AML-193 (cell line): ENCODE measurements at places on chromosomes 2 and 18.
A peak's percentile ranks its signal among the peaks of the same experiment; 100 is the strongest.

DNA sequence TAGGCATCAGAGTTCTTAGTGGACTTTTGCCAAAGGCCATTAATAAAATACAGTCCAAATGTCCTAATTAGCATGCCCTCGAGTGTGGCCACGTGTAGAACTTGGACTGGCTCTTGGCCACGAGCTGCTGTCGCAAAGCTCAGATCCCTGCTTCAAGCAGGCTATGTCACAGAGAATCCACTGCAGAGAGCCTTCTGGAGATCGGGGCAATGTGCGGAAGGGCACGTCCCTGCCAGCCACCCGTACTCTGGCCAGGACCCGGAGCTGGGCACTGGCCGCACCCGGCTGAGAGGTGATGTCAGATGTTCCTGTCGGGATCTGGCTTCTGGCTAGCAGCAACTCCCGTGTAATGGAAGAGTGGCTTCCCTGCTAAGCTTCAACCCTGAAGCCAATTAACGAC is 432.7 kb upstream of the ID2 start:
- DNase-seq: no peak

DNA sequence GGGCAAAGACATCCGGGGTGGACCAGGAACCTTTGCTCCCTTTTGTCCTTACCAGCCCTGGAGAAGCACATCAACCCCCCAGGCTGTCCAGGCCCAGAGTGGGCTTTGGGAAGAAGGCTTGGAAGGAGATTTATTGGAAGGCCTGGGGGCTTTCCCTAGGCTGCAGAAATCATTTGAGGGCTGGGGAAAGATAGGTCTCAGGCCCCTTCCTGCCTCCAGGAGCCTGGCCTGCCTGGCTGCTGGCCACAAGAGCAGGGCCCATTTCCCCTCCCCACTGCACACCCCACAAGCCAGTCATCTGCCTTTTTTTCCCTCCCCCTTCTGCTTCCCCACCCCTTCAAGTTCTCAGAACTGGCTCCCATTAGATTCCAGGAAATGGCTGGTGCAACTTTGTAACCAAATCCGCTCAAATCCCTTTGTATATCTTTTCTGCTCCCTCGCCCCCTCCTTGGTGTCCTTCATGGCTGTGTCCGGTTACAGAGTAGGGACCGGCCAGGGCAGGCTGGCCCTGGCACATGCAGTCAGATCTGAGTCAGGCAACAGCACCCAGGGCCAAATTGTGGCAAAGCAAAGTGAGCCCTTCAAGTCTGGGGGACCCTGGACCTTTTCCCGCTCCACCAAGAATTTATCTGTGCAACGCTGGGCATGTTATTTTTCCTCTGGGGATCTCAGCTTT is 20.8 kb upstream of the TNP1 start:
- DNase-seq: no peak

GRCh38 chr2:84451579-84451978 is 7.5 kb downstream of the SUCLG1 start:
- no peak for DNase-seq

DNA sequence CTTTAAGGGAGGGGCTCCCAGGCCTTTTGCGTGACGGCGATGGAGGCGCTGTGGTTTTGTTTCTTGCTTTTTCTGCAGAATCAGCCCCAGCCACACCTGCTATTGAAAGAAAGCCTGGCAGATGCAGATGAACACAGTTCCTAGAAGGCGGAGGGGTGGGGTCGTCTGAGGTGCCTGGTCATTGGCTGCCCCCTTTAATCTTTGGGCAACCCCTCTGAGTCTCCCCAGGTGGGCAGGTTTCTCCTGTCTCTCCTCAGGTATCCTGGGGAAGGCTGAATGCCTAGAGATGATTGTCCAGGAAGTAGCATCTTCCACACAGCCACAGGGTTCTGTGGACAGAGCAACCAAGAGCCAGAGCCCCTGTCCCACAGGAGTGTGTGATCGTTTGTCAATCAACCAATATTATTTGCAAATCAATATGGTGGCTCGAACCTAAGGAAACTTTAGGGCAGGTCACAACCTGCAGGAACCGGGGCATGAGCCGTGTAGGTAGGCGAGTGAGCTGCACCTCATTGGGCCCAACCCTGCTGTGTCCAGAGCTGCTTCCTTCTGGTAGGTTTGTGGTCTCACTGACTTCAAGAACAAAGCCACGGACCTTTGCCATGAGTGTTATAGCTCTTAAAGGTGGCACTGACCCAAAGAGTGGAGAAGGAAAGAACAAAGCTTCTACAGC is 104.3 kb downstream of the NDUFA10 start:
- no peak for DNase-seq

- no peak for DNase-seq
Observed at GRCh38 chr2:105376010-105376409, 22.8 kb downstream of the FHL2 start.

GRCh38 chr2:189426886-189427285 is 14.4 kb upstream of the WDR75 start:
- no peak for DNase-seq

DNA sequence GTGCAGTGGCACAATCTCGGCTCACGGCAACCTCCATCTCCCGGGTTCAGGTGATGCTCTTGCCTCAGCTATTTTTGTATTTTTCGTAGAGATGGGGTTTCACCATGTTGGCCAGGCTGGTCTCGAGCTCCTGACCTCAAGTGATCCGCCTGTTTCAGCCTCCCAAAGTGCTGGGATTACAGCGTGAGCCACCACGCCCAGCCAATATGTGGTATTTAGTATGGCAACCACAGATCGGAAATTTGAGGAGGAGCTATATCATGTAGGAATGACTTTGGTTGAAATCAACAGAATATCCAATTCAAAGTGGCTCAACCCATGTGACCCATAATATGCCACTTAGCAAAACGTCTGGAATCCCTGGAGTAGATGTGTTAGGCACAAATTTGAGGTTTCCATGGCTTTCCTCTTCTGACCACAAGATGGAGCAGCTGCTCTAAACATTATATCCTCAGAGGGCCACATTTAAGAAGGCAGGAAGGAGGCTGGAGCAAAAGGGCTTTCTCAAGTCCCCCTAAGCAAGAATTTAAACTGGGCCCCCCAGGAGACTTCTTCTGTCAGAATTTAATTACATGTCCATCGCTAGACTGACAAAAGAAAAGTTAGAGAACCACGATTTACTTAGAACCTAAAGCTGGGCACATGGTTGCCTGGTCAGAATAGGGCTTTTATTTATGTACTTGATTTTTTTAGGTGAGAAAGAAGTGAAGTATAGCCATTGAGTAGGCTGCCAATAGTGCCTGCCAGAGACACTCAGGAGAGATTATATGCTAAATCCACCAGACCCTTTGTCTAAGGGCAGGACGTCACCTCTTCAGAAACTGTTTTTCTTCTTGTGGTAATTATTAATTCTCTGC is 49.6 kb upstream of the ITSN2 start:
- DNase-seq: peak; percentile 50

DNA sequence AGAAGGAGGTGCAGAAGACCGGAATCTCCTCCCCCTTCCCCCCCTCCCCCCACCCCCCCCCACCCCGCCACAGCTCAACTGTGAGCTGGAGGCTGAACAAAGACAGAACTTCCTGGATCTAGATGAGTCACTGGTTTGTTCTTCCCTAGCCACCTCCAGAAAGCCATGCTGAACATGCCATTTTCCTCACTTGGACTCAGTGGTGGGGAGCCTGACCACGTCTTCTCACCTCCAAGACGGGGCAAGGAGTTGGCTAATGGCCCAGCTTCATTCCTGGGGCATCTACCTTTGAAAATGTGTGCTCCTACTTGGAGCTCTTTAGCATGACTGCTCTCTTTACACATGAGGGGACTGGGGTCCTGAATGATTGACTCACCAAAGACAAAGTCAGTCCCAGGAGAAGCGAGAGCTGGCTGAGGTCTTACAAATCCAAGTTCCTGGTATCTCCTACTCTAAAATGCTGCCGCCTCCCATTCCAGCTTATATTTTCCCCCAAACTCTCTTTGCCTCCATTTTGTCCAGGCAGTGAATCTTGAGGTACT is 22.6 kb upstream of the FZD5 start:
- peak; percentile 70 for DNase-seq

GRCh38 chr18:26771524-26771923 is 94.0 kb downstream of the AQP4 start:
- peak; percentile 24 for DNase-seq

- no peak for DNase-seq
Observed at GRCh38 chr2:28475088-28475595, 20.7 kb upstream of the PLB1 start.

GRCh38 chr2:63790906-63791305 is 50.8 kb upstream of the UGP2 start:
- DNase-seq: no peak

DNA sequence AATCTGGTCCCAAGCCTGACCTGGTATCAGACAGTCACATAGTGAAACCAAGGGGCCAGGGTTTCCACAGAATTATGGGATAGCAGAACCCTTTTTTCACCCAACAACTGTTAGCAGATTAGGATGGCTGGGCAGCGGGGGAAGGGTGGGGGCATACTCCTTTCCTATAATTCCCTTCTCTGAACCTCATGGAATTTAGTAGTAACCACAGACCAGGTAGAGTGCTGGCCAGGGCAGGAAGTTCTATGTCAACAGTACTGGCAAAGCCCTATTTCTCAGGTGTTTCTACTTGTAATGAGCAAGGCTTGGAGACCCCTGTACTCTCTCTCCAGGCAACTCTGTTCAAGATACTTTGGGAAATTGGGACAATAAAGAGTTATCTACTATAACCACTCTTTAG is 174.6 kb downstream of the THADA start:
- no peak for DNase-seq

GRCh38 chr18:72283148-72283925 is 260.8 kb downstream of the CBLN2 start:
- DNase-seq: no peak

DNA sequence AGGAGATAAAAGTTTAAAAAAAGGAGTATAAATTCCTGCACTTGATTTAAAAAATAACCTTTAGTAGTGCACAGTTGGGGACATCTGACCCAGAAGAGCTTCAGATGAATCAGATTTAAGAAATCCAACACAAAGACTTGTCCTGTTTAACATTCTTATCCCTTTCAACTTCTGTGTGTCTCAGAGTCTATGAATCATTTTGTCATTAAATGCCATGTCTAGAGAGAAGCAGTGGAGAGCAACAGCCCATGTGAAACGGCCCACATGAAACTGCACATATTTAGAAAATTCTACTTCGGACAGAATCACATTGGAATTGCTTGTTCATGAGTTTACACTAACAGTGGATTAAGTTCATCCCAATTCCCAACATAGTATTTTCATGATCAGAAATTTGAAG is 278.6 kb downstream of the SLC8A1 start:
- no peak for DNase-seq

DNA sequence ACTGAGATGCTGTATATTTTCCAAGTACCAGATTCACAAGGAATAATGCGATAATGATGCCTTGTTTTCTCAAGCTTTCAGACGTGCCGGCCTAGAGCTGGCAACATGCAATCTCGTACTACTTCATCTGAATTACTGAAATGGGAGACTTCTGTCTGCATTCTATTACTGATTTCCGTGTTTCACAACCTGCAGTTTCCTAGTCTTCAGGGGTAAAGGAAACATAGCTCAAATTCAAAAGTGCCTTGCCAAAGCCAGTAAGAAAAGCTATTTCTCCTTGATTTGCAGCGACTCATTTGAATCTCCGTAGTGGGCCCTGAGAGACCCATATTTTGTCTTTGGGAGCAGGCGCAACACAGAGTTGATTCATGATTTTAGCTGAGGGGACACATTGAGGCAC is 289.0 kb downstream of the CNTNAP5 start:
- DNase-seq: no peak

- no peak for DNase-seq
Observed at GRCh38 chr18:58013241-58014211, 30.5 kb upstream of the NEDD4L start.

GRCh38 chr18:7696780-7697179 is 129.7 kb downstream of the PTPRM start:
- no peak for DNase-seq

DNA sequence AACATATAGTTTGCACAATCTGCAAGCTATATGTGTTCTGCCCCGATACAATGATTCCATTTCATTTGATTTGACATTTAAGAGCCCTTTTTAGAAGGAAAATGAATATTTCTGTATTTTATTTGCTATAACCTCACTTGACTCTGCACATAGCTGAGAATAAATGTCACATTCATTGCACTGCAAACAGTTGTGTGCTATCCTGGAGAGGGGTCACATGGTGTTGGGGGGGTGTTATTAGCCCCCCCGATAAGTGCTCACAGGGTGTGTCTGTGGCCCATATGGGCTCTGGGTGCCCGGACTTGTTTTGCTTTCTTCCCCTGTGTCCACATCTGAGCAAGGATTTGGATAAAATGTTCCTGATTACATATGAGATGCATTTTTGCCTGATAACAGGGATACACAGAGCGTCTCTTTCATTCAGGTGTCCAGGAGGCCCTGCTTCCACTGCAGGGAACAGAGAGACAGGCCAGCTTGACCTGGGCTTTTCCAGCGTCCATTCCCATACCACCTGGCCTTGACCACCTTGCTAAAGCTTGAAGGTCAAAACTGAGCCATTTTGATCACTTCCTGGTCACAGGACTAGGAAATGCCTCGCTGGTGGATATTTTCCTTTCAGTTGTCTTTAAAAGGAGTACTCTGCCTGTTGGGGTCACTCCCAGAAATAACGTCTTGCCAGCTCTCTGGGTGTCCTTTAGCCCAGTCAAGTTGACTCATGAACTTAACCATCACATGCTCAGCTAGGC is 38.4 kb upstream of the ID2 start:
- no peak for DNase-seq

DNA sequence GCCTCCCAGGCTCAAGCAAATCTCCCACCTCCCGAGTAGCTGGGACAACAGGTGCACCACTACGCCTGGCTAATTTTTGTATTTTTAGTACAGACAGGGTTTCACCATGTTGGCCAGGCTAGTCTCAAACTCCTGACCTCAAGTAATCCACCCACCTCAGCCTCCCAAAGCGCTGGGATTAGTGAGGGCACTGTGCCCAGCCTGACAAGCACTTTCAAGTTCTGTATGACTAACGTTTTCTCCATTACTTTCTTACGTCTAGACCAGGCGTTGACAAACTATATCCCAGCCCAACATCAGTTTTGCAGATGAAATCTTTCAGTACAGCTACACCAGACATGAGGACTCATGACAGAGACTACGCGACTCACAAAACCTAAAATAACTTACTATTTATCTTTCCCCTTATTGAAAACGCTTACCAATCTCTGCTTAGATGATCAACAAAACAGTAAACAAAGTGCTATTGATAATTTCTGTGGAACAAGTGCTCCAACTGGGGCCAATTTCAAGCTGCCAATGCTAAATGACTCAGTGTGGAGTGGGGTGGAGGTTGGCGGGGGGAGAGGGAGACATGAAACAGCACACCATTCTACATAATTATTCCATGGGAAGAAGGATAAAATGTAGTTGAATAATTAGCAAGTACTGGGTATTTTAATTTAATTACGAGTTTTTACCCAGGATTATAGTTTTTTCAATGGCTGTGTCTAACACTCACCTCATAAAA is 59.1 kb downstream of the SAP130 start:
- DNase-seq: no peak

DNA sequence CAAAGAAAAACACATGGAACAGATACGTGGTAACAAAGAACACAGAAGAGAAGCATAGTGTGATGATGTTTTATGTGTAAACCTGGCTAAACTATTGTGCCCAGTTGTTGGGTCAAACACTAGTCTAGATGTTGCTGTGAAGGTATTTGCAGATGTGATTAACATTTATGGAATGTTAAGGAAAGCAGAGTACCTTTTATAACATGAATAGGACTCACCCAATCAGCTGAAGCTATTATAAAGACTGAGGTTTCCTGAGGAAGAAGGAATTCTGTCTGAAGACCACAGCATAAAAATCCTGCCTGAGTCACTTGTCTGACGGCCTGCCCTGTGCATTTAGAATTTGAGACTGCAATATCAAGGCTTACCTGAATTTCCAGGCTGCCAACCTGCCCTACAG is 253.1 kb downstream of the DYM start:
- DNase-seq: no peak

- DNase-seq: no peak
Observed at GRCh38 chr2:213320604-213321003, 36.3 kb downstream of the SPAG16 start.
